ENCODE measurements at places on chromosomes 7 and 10. TPM values are rescaled to one million over a fixed set of nuclear protein-coding genes. Genes with fewer than 3 reads are reported as not detected.

DNA sequence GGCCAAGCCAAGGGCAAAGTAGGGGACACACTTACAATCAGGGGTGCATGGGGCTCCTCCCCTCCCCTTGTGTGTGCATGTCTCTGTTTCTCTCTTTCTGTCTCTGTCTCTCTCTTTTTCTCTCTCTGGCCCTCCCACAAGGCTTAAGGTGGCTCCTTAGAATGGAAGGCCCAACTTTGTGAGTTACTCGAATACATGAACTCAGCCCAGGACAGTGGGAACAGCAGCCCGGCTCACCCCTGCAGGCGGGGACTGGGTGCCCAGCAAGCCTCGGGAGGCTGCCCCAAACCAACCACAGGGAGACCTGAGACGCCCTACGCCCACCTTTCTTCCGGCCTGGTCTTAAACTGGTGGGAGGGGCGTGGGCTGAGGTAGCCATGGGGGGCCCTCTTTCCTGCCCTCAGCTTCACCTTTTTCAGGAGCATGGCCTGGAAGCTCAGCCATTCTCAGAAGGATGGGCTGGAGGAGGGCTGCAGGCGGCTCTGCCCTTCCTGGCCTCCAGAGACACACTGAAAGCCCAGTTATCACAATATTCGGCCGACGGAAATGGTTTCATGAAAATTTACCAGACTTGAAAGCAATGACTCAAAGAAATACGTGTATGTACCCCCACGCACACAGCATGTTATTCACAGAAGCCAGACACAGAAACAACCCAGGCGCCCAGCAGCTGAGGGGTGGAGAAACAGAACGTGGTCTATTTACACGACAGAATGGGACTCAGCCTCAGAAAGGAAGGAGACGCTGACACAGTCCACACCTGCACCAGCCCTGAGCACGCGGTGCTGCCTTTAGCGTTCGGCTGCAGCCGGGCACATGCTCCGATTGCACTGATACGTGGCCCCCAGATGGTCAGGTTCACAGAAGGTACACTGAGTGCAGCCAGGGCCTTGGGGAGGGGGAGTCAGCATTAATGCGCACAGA, 229.5 kb downstream of the PTPRN2 start:
- no peaks in the 10 kb centered on the region for H3K27me3 ChIP-seq
- H3K4me3 ChIP-seq = no peak overlapping the region
- no peaks in the 10 kb centered on the region for H3K4me1 ChIP-seq
- H3K36me3 ChIP-seq = no peaks in the 10 kb centered on the region
- H3K27ac ChIP-seq = no peak overlapping the region

- H3K27me3 ChIP-seq = no peaks in the 10 kb centered on the region
- H3K4me1 ChIP-seq = no peaks in the 10 kb centered on the region
- no peak overlapping the region for H3K27ac ChIP-seq
Observed at GRCh38 chr7:130345136-130345535, 520 bp downstream of the CPA5 start.

DNA sequence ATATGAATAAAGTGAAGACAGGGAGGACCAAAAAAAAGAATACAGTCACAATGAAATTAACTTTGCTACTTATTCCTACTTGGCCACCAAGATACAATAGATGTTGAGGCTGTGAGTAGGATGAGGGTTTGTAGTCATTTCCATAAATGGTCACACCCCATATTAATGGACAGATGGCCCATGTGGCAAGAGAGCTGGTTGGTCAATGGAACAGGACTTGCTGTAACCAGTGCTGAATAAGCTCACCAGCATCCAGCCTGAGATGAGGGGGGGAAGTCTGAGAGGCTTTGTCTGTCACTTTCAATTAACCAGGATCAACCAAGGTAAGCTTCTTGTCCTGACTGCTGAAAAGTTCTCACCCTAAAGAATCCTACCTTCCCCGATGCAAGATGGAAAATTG, 130.4 kb upstream of the KCNMA1 start:
- H3K36me3 ChIP-seq = no peaks in the 10 kb centered on the region
- no peak overlapping the region for H3K4me3 ChIP-seq
- no peak overlapping the region for H3K27ac ChIP-seq
- H3K27me3 ChIP-seq = no peaks in the 10 kb centered on the region

- peaks cover 23% of the 10 kb centered on the region for H3K4me1 ChIP-seq
- no peaks in the 10 kb centered on the region for H3K27me3 ChIP-seq
- H3K4me3 ChIP-seq = no peak overlapping the region
- DNase-seq = no peak
- no peaks in the 10 kb centered on the region for H3K36me3 ChIP-seq
- H3K27ac ChIP-seq = no peak overlapping the region
Observed at GRCh38 chr10:4943821-4944220, 19.4 kb upstream of the AKR1C1 start.

DNA sequence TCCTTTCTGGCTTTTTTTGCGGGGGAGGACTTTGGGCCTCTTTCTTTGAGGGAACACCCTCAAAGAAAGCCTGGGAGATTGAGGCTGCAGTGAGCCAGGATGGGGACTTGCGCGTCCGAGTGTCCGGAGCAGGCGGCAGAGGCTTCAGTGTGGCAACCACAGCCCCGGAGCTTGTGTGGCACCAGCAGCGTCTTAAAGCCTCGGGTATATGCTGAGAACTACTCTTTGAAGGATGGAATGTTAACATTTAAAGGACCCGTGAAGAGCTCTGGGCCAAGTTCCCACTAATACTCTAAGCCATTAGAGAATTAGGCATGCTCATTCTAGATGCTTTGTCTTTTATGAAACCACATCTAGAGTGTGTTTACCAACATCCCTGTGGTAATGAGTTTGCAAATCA, 168.2 kb downstream of the SEPTIN7 start:
- no peak for DNase-seq
- H3K27ac ChIP-seq = no peak overlapping the region
- H3K4me1 ChIP-seq = no peaks in the 10 kb centered on the region
- peaks cover 4% of the 10 kb centered on the region for H3K27me3 ChIP-seq

COL17A1 gene
- total RNA-seq = 1.2 TPM

OR13A1 gene
- total RNA-seq = not detected

HABP2 gene
- total RNA-seq = not detected

Measured in endothelial cell of umbilical vein (primary cell).